ENCODE measurements at places on chromosomes 3 and 15. TPM values are rescaled to one million over a fixed set of nuclear protein-coding genes. Genes with fewer than 3 reads are reported as not detected.

DNA sequence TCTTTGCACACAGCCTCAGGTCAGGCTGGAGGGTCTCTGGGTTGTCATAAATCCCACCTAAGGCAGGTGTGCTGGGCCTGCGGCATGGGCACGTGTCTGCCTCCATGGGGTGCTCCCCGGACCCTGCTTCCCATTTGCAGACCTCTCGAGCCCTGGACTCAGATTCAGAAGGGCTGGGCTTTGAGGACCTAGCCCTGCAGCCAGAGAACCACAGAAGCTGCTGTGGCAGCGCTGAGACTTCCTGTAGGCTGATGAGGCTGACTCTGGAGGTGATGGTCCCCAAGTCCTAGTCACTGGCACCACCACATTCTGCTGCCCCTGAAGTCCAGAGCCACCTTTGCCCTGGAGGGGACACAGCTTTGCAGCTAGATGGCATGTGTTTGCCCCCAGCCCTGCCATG lies 156.4 kb downstream of the LRRC28 start:
- H3K27me3 ChIP-seq, result peaks cover 5% of the 10 kb centered on the region
- no peak overlapping the region for H3K4me3 ChIP-seq
- no peaks in the 10 kb centered on the region for H3K4me1 ChIP-seq

- no peaks in the 10 kb centered on the region for H3K36me3 ChIP-seq
- DNase-seq, result no peak
- no peak overlapping the region for H3K4me3 ChIP-seq
- peaks cover 59% of the 10 kb centered on the region for H3K27me3 ChIP-seq
- H3K27ac ChIP-seq, result no peak overlapping the region
These were observed 5.8 kb downstream of the ITGA11 start for GRCh38 chr15:68426116-68426515.

GRCh38 chr3:42690766-42691680 lies 5.7 kb downstream of the KLHL40 start:
- H3K4me3 ChIP-seq, result no peak overlapping the region
- DNase-seq, result no peak
- no peak overlapping the region for H3K27ac ChIP-seq
- H3K36me3 ChIP-seq, result no peaks in the 10 kb centered on the region

DNA sequence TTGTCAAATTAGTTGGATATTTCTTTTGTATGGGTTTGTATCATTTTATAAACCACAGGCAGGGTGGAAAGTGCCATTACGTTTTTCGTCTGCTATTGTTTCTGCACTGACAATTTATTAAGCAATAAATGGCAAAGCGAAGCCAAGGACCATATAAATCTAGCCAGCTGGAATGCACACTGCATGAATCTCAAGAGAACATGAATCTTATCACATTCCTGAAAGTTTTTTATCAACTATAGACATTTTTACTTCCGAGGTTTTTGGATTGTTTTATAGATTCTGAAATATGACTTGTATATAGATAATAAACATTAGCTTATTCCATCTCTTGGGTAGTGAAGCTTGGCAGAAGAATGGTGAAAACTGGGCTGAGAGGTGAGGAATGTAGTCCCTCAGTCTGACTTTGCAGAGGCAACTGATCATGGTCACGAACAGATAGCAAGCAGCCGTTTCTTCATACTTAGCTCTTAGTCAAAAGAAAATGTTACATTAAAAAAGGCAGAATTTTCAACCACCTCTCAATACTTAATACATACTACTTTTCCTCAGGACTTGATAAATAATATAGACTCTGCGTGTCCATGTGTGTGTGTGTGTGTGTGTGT lies 102.7 kb downstream of the OSBPL10 start:
- H3K36me3 ChIP-seq, result no peaks in the 10 kb centered on the region
- H3K27ac ChIP-seq, result no peak overlapping the region
- no peak overlapping the region for H3K4me3 ChIP-seq
- DNase-seq, result no peak
- no peaks in the 10 kb centered on the region for H3K4me1 ChIP-seq

DNA sequence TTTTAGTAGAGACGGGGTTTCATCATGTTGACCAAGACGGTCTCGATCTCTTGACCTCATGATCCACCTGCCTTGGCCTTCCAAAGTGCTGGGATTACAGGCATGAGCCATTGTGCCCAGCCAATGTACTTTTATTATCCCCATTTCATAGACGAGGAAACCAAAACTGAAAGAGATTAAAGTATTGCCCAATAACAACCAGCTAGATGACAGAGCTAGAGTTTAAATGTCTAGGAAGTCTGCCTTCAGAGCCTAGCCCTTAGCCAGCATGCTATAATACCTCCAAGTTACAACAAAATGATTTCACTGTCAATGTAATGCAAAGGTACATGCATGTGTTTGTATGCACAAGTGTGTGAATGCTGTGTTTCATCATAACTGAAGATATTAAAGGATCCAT lies 389.4 kb upstream of the RBMS3 start:
- no peaks in the 10 kb centered on the region for H3K36me3 ChIP-seq
- no peak overlapping the region for H3K4me3 ChIP-seq
- H3K27ac ChIP-seq, result no peak overlapping the region
- H3K27me3 ChIP-seq, result no peaks in the 10 kb centered on the region
- no peak for DNase-seq
- H3K4me1 ChIP-seq, result peaks cover 2% of the 10 kb centered on the region

Gene B3GALNT1
- total RNA-seq, result 20.9 TPM

All from progenitor cell of endocrine pancreas (in vitro differentiated cells).